Activated CD4-positive, alpha-beta T cell treated with anti-CD3 and anti-CD28 coated beads, Interleukin-2, amount 10 ng/mL, durations not matched to agents 7 days and 5 days (primary cell): ENCODE measurements at places on chromosomes 16 and 17. TPM values are rescaled to one million over a fixed set of nuclear protein-coding genes. Genes with fewer than 3 reads are reported as not detected.

GRCh38 chr16:50268352-50268751 is 2.0 kb downstream of the ADCY7 start:
- DNase-seq, result peak; percentile 37
- H3K4me1 ChIP-seq, result peaks cover 86% of the 10 kb centered on the region
- peak overlapping the region; percentile 96 for H3K4me3 ChIP-seq
- peak overlapping the region; percentile 96 for H3K27ac ChIP-seq

- no peaks in the 10 kb centered on the region for H3K36me3 ChIP-seq
- DNase-seq, result no peak
- no peak overlapping the region for H3K4me3 ChIP-seq
- H3K4me1 ChIP-seq, result peaks cover 72% of the 10 kb centered on the region
- peak overlapping the region; percentile 84 for H3K27ac ChIP-seq
These were observed 85.3 kb upstream of the LGALS9 start for GRCh38 chr17:27545562-27546229.

DNA sequence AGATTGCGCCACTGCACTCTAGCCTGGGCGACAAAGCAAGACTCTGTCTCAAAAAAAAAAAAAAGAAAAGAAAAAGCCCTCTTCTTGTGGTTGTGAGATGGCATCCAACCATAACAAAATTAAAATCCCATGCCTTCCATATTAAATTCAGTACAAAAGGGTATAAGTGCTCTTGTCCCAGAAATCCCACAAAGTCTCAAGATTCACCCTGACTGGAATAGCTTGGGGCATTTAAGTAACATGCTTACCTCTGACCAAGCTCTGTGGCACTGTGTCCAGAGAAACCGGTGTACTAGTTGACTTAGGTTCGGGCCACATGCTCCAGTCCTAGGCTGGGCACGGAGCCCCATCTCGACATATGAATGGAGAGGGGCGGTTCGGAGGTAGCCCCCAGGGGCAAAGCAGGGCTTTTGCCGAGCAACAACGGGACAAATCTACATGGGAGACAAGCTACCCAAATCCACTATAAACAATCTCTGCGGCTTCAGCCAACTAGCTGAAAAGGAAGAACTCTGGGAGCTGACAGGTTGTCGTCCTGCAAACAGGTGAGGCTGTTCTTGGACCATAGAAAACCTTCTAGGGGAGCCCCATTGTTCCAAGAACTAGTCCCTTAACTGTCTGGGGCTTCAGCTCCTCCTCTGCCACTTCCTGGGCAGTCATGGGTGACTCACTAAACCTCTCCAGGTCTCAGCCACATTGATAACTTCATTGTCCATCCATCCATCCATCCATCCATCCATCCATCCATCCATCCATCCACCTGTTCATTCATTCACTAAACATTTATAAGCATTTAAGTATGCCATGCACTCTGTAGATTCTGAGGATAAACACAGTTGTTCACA is 10.3 kb upstream of the IL4R start:
- peaks cover 7% of the 10 kb centered on the region for H3K36me3 ChIP-seq
- peaks cover 5% of the 10 kb centered on the region for H3K27me3 ChIP-seq
- no peak overlapping the region for H3K4me3 ChIP-seq
- no peak overlapping the region for H3K27ac ChIP-seq
- DNase-seq, result peak; percentile 3
- H3K4me1 ChIP-seq, result peaks cover 17% of the 10 kb centered on the region

The NPIPA7 gene
- 10.4 TPM for total RNA-seq

- H3K4me3 ChIP-seq, result no peak overlapping the region
- H3K27ac ChIP-seq, result no peak overlapping the region
- H3K36me3 ChIP-seq, result no peaks in the 10 kb centered on the region
- no peaks in the 10 kb centered on the region for H3K4me1 ChIP-seq
- no peak for DNase-seq
- H3K27me3 ChIP-seq, result peaks cover 2% of the 10 kb centered on the region
These were observed 13.7 kb downstream of the GLP2R start for GRCh38 chr17:9839433-9839832.

DNA sequence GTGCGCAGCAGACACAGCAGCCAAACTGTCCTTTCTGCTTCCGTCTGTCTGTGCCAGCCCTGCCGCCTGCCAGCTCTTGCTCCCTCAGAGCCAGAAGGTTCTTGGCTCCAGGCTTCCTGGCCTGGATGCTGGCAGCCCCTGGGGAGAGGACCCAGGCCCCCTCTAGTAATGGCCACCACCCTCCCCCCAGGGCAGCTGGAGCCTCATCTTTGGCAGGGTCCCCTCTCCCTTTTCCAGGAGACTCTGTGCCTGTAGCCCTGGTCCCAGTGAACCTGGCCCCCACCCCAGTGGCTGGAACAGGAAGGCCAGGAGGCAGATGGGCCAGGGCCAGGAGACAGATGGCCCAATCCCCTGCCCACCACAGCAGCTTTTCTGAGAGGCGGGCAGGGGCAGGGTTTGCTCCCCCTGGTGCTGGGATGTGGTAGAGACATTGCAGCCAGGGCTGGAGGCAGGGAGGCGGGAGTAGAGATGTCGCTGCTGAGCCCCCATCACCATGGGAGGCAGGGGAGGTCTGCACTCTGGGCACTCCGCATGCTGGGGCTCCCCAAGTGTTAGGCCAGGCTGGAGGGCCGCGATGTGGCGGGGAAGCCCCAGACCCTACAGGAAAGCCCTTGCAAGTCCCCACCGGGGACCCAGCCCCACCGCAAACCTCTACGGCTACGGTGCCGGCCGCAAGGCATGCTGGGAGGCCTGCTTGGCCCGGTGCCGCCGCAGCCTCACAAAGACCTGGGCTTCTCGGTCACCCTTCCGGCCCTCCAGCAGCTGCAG is 16.7 kb downstream of the UNC13D start:
- H3K4me3 ChIP-seq, result peak overlapping the region; percentile 56
- H3K27ac ChIP-seq, result peak overlapping the region; percentile 91
- H3K27me3 ChIP-seq, result no peaks in the 10 kb centered on the region
- peaks cover 24% of the 10 kb centered on the region for H3K36me3 ChIP-seq
- peak; percentile 68 for DNase-seq
- peaks cover 23% of the 10 kb centered on the region for H3K4me1 ChIP-seq

GRCh38 chr16:85281181-85281580 is 168.9 kb upstream of the CIBAR2 start:
- H3K36me3 ChIP-seq, result no peaks in the 10 kb centered on the region
- DNase-seq, result no peak
- no peaks in the 10 kb centered on the region for H3K27me3 ChIP-seq
- no peak overlapping the region for H3K27ac ChIP-seq
- no peak overlapping the region for H3K4me3 ChIP-seq

The CCL4 gene
- 3.9 TPM for total RNA-seq

DNA sequence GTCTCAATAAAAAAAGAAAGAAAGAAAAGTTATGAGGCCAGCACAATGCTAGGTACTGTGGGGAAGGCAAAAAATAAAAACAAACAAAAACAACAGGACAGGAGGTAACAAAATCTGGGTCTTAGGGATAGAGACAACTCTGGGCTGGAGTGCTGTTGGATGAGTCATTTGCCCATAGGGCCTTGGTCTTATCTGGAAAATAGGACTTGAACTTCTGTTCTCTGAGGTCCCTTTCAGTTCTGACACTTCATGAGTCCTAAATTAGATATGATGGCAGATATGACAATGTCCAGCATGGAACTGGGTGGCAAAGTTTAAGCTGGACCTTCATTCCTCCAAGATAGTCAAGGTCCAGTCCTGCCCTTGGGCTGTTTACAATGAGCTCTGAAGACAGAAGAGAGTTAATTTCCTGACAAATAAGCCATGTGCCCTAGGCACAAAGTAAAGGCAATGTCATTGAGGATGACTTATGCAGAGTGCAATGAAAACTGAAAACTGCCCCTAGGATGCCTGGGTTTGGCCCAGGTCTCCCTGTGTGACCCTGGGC is 8.9 kb upstream of the HDAC5 start:
- H3K27ac ChIP-seq, result no peak overlapping the region
- DNase-seq, result no peak
- no peak overlapping the region for H3K4me3 ChIP-seq
- H3K4me1 ChIP-seq, result peaks cover 2% of the 10 kb centered on the region
- H3K36me3 ChIP-seq, result no peaks in the 10 kb centered on the region

- H3K4me3 ChIP-seq, result no peak overlapping the region
- peaks cover 3% of the 10 kb centered on the region for H3K4me1 ChIP-seq
- no peaks in the 10 kb centered on the region for H3K27me3 ChIP-seq
- no peak overlapping the region for H3K27ac ChIP-seq
These were observed 12.5 kb downstream of the SMTNL2 start for GRCh38 chr17:4596636-4597380.

DNA sequence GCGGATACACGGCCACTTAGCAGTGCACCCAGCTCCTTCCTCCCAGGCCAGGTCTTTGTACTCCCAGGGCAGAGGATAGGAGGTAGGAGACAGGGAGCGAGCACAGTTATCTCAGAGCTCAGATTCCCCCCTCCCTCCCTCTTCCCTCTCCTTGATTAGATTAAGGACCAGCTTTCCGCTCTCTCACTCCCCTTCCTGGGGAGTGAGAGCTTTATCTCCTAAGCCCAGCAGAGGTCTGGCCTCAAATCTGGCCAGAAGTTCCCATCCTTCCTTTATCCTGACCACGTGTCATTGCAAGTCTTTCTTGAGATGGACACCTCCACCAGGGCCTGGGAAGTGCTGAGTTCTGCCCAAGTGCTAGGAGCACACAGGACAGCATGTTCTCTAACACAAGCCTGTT is 5.1 kb downstream of the ARL4D start:
- no peak overlapping the region for H3K4me3 ChIP-seq
- H3K4me1 ChIP-seq, result peaks cover 17% of the 10 kb centered on the region
- no peak for DNase-seq
- no peak overlapping the region for H3K27ac ChIP-seq
- no peaks in the 10 kb centered on the region for H3K36me3 ChIP-seq

GRCh38 chr17:12406623-12407215 is 259.0 kb upstream of the MYOCD start:
- DNase-seq, result no peak
- H3K27ac ChIP-seq, result no peak overlapping the region
- no peaks in the 10 kb centered on the region for H3K36me3 ChIP-seq
- H3K27me3 ChIP-seq, result no peaks in the 10 kb centered on the region
- no peak overlapping the region for H3K4me3 ChIP-seq

DNA sequence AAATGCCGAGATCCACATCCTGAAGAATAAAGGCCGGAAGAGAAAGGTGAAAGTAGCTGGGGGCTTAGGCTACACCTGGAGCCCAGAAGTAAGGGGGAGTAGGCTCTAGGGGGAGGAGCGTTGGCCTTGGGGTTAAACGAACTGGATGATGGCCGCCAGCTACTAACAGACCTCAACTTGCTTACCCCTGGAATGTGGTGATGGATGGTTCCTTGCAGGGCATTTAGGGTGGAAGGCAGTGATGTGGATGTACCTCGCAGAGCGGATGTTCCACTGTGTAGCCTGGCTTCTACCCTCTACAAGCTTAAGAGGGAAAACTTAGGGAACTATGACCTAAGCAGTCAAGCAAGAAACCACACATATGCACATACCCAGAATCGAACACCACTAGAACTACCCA is 2.3 kb upstream of the MAZ start:
- H3K36me3 ChIP-seq, result peaks cover 65% of the 10 kb centered on the region
- peaks cover 36% of the 10 kb centered on the region for H3K4me1 ChIP-seq
- peak overlapping the region; percentile 99 for H3K27ac ChIP-seq
- H3K27me3 ChIP-seq, result no peaks in the 10 kb centered on the region
- peak overlapping the region; percentile 89 for H3K4me3 ChIP-seq

DNA sequence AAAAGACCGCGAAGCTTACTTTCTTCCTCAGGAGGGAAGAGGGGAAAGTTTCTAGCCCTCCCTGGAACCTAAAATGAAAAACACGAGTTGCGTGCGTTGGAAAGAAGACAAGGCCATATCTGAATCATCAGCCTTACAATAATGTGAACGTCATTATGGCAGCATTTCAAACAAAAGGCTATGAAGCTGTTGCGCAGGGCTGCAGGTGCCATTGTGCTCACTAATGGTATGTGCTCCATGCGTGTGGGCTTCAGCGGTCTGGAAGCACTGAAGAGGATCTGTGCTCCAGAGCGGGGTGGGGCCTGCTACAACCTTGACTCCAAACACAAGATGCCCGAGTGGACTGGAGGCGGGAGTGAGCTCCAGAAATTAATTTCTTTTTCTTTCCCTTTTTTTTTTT is 12.1 kb upstream of the CYB5B start:
- H3K27ac ChIP-seq, result no peak overlapping the region
- H3K4me3 ChIP-seq, result no peak overlapping the region
- H3K27me3 ChIP-seq, result no peaks in the 10 kb centered on the region
- no peak for DNase-seq

The C16orf96 gene
- 0.21 TPM for total RNA-seq

The WDR45B gene
- 36.4 TPM for total RNA-seq

The GPRC5C gene
- not detected for total RNA-seq

GRCh38 chr17:44000141-44000860 is 4.1 kb upstream of the NAGS start:
- peaks cover 41% of the 10 kb centered on the region for H3K27me3 ChIP-seq
- peaks cover 4% of the 10 kb centered on the region for H3K4me1 ChIP-seq
- no peak for DNase-seq
- no peak overlapping the region for H3K27ac ChIP-seq

DNA sequence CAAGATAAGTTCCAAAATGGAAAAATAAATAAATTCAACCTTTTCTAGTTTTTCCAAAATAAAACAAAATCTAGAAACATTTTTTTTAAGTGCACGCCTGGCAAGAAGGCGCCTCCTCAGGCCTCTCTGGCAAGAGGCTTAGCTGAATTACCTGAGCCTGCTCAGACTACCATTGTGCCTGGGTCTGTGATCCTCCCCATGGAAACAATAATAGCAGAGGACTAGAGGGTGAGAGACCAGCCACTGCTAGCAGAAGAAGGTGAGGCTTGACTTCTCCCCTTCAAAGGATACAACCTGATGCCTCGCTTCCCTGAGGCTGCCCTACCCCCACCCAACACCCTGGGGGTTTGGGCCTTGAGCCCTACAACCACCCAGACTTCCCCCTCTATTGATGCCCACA is 14.8 kb downstream of the TERB1 start:
- H3K36me3 ChIP-seq, result no peaks in the 10 kb centered on the region
- H3K4me1 ChIP-seq, result no peaks in the 10 kb centered on the region
- H3K4me3 ChIP-seq, result no peak overlapping the region
- H3K27me3 ChIP-seq, result peaks cover 7% of the 10 kb centered on the region
- no peak for DNase-seq
- no peak overlapping the region for H3K27ac ChIP-seq

DNA sequence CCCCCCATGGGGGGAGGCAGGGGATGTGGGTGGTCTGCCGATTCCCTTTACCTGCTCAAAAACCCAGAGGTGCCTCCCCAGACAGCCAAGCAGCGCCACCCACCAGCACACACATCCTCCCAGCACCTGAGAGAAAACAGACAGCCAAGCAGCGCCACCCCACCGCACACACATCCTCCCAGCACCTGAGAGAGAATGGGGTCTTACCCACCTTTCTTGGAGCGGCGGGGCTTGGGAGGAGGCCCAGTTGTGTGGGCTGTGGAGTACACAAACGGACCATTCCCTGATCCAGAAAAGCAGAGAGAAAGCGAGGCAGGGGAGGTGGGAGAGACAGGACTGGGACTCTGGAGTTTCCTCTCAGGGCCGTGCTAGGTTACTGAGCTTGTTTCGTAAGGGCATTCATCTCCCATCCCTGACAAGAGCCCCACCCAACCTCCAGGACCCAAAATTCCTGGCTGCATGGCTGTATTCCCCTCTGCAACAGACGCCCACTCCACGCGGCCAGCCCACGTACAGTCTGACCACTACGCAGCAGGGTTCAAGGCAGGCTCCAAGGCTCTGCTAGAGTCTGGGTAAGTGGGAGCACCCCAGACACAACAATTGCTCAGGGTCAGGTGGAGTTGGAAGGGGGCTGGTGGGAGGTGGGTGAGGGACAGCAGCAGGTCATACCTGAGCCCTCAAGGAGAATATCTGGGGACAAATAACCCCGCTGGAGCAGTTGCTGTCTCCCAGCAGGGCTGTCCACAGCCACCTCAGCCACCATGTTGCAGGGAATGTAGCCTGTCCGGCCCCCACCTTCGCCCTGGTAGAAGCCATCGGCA is 22.3 kb downstream of the TSPOAP1 start:
- no peaks in the 10 kb centered on the region for H3K4me1 ChIP-seq
- H3K27me3 ChIP-seq, result no peaks in the 10 kb centered on the region
- H3K27ac ChIP-seq, result no peak overlapping the region
- DNase-seq, result no peak

The COIL gene
- 16.9 TPM for total RNA-seq

The HEATR9 gene
- total RNA-seq, result 0.17 TPM
